Ovary (tissue), 10 donors: ENCODE measurements at places on chromosomes 6 and 20. TPM values are rescaled to one million over a fixed set of nuclear protein-coding genes. Genes with fewer than 3 reads are reported as not detected.

SLC17A2 gene
- total RNA-seq, result not detected

DNA sequence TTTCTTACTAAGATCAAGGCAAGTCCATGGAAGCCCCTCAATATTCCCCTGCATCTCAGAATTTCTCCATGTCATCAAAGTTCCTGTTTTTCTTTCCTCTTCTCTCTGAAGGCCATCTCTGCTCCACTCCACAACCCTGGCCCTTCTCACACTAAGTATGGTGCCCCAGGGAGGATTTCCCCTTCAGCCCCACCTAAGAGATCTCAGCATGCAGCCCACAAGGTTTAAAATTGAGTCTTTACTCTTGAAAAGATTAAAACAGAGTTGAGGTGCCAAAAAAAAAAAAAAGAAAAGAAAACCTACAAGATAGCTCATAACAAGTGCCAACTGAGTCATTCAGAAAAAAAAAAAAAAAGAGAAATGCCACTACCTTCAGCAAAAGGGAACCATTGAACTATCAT is 36.5 kb upstream of the TNFAIP3 start:
- no peak overlapping the region for H3K4me3 ChIP-seq
- no peaks in the 10 kb centered on the region for H3K27me3 ChIP-seq
- H3K27ac ChIP-seq, result no peak overlapping the region

DNA sequence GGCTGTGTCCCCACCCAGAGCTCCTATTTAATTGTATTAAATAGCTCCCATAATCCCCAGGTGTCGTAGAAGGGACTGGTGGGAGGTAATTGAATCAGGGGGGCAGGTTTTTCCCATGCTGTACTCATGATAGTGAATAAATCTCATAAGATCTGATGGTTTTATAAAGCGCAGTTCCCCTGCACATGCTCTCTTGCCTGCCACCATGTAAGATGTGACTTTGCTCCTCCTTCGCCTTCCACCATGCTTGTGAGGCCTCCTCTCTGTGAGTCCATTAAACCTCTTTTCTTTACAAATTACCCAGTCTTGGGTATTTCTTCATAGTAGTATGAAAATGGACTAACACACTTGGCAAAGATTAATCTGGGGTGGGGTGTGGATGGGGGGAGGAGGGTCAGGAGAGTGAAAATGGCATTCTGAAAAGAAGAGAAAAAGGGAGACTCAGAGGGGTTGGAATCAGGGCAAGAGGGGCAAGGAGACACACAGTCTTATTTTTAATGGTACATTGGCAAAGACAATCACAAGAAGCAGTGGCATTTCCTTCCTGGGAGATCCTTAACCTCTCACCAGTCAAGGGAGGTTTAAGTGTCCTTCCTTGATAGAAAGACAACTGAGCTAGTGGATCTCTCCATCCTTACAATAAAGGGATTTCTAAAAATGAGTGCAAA is 37.5 kb upstream of the NOX3 start:
- no peaks in the 10 kb centered on the region for H3K27me3 ChIP-seq
- peak overlapping the region; percentile 50 for H3K27ac ChIP-seq
- no peak for DNase-seq
- H3K36me3 ChIP-seq, result no peaks in the 10 kb centered on the region

PSORS1C2 gene
- total RNA-seq, result not detected

B3GALT4 gene
- 4.3 TPM for total RNA-seq
